ENCODE measurements at places on chromosomes 13 and 19.

- no peak for DNase-seq
These were observed 23.3 kb downstream of the SMIM24 start for GRCh38 chr19:3456925-3457527.

DNA sequence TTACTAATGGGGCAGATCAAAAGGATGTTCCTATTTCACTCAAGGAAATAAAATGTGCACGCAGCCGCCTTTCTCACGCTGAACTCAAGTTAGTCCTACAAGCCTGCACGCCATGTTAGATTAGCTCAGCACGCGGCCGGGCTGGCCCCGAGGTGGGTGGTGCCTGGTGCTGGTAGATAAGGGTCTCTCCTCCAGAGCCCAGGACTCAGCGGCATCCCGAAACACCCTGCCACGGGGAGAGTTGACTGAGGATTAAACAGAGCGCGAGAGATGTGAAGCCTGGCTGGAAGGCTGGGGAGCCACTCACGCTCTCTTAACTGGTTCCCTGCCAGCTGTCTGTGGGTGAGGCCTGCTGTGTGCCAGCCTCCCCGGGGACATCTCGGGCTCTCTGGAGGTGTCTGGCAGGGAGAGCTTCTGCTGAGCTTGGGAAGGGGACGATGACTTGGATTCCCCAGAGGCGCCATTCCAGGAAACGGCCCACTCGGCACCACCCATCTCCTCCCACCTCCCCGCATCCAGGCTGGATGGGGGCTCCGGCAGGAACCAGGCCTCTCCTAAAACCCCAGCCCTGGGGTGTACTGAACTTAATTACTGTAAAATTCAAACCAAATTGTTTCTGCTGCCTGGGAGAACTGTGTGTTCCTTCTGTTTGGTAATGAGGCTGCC is 122.2 kb downstream of the KDM4B start:
- DNase-seq, result no peak

GRCh38 chr19:48149430-48149829 is 20.7 kb downstream of the LIG1 start:
- no peak for DNase-seq

GRCh38 chr13:110277357-110277975 is 29.5 kb downstream of the COL4A1 start:
- no peak for DNase-seq

DNA sequence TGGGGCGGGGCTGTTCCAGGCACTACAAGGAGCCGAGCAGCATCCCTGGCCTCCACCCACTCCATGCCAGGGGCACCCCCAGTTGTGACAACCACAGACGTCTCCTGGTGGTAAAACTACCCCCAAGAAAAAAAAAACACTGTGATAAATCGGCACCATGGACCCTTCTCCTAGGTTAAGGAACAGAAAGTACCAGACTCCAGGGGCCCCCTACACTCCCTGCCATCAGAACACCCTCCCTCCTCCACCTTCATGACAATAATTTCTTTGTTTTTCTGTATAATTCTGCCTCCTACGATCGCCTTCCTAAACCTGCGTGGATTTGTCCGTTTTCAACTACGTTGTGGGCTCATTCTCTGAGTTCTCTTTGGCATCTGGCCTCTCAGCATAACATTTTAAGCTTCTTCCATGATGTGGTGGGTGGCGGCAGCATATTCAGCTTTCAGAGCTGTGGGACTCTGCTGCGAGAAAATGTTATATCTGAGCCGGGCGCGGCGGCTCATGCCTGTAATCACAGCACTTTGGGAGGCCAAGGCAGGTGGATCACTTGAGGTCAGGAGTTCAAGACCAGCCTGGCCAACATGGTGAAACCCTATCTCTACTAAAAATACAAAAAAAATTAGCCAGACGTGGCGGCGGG is 8.6 kb downstream of the TLE2 start:
- DNase-seq, result no peak

DNA sequence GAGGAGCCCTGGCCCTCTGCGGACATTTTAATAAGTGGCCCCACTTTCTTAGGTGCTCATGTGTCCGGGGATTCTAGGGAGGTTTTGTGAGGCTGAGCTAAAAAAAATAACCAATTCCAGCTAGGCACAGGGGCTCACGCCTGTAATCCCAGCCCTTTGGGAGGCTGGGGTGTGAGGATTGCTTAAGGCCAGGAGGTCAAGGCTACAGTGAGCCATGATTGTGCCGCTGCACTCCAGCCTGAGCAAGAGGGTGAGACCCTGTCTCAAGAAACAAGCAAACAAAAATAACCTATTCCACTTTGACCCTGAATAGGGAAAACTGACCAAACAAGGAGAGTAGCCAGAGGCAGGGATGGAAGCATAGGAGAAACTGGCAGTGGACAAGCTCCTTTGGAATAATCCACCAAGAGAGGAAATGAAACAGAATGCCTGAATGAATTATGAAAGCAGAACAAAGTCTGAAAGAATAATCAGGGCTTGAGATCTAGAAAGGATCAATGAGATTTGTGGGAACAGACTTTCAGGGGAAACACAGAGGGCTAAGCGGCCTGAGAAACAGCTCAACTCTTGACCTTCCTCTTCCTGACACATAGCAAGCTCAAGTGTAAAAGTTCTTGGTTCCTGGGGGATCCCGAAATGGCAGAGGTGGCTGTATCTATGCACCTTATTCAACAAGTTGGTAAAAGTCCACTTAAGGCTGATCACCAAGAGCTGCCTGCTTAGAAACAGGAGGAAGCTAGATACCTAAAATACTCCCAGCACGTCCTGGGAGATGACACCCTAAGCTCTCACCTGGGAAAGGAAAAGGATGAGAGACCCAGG is 30.1 kb upstream of the FFAR2 start:
- DNase-seq, result no peak
